Cardiac muscle cell (in vitro differentiated cells and primary cell): ENCODE measurements at places on chromosomes 11 and 22.

DNA sequence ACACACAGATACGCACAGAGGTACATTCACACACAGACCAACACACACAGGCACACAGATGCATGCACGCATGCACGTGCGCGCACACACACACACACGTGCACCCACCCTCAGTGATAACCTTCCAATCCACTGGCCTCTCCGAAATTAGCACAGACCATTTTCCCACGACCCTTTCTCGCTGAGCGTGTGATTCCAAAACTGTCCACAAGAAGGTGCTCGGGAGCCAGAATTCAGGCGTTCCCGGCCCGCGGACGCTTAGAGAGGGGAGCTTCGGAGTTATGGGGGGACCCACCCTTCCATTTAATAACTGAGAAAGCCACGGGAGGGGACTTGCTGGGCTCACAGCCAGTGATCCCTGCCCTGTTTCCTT is 33.8 kb upstream of the SLC35C1 start:
- H3K27me3 ChIP-seq = peaks cover 30% of the 10 kb centered on the region
- H3K36me3 ChIP-seq = no peaks in the 10 kb centered on the region
- H3K4me3 ChIP-seq = peak overlapping the region; percentile 35
- no peak overlapping the region for H3K27ac ChIP-seq
- no peaks in the 10 kb centered on the region for H3K4me1 ChIP-seq

DNA sequence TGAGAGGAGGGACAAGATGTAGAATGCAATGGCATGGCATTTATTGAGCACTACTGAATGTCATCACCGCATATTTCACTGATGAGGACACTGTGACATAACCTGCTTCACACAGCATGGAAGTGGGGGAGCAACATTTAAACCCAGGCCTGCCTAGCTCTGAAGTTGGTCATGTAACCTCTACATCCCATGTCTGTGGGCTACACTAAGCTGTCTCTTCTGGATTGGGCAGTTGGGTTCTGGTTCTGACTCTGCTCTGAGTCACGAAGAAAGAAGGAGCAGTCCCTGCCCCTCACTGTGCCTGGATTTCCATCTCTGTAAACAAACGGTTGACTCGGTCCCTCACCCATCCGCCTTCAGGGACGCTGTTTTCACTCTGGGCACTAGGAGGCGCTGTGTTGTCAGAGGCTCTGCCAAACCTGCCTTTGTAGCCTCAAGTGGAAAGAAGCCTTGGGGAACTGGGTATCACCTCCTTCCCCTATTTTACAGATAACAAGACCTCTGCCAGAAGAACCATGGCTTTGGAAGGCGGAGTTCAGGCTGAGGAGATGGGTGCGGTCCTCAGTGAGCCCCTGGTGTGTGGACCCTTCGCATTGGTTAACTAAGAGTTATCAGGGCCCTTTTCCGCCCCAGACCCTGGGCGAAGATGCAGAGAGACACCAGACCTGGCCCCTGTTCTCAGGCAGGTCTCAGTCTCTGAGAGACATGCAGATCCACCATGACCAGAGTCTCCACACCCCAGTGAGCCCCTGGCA is 12.7 kb upstream of the ARHGEF17 start:
- H3K4me1 ChIP-seq = no peaks in the 10 kb centered on the region
- H3K27me3 ChIP-seq = peaks cover 4% of the 10 kb centered on the region
- no peaks in the 10 kb centered on the region for H3K36me3 ChIP-seq
- no peak overlapping the region for H3K27ac ChIP-seq

DNA sequence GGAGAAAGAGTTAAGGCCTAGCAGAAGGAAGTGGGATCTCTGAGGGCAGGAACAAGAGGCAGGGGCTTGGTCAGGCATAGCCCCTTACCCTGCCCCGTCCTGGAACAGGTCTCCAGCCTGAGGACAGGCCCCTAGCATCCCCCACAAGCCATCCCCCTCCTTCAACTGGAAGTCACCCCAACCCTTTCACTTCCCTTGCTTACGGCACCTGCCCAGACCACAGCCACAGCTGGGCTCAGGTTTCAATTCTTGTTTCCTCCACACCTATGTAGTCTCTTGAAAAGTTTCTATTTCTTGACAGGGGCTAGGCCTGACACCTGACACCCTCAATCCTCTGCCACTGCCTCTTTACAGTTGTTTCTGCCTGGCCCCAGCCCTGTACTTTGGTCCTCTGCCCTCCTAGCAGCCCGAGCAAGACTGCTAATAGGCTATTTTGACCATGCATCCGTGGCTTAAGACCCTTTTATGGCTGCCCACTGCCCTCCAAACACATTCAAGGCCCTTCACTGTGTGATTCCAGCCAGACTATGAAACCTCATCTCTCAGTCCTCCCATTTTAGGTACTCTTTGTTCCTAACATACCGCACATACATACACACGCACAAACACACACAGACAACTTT is 10.9 kb upstream of the FCHSD2 start:
- no peaks in the 10 kb centered on the region for H3K27me3 ChIP-seq
- DNase-seq = peak; percentile 59
- no peak overlapping the region for H3K4me3 ChIP-seq
- H3K4me1 ChIP-seq = peaks cover 33% of the 10 kb centered on the region
- no peaks in the 10 kb centered on the region for H3K36me3 ChIP-seq
- peak overlapping the region; percentile 79 for H3K27ac ChIP-seq

DNA sequence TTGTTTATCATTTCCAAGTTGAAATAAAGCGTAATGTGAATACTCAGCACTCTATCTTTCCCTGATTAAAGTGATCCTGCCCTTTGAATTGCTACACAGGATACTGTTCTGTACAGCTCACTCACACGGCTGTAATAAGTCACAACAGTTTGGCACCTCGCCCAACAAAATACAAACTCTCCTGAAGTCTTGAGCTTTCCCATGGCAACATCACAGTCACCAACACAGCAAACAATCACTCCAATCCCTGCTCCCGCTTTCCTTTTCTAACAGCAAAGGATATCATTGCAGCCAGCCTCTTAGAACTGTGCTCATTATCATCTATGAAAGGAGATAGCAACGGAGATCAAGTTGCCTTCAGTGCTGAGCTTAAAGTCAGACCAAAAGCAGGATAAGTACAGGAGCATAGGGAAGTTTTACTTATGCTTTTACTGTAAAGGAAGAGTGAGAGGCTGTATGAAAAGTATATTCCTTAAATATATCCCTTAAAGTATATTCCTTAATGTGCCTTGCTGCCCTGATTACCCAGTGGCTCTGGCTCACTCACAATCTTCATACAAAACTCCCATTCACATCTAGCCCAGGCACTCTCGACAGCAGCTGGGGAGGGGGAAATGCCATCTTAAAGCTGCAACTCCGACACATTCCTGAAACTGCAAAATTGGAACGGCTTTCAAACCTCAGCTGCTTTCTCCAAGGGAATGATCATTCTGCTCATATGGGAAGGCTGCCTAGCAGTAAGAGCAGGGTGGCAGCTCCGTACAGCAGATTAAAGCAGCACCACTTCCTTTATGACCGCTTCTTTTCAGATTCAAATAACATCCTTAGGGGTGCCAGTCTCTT is 35.8 kb downstream of the MAML2 start:
- H3K27ac ChIP-seq = peak overlapping the region; percentile 98
- no peaks in the 10 kb centered on the region for H3K36me3 ChIP-seq
- DNase-seq = peak; percentile 99

DNA sequence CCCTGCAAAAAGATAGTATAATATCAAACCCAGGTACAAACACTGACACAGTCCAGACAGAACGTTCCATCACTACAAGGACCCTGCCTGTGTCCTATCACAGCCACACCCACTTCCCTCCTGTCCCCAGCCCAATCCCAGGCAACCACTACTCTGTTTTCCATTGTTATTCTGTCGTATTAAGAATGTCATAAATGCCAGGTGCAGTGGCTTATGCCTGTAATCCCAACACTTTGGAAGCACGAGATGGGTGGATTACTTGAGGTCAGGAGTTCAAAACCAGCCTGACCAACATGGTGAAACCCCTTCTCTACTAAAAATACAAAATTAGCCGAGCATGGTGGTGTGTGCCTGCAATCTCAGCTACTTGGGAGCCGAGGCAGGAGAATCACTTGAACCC is 89.0 kb downstream of the TRMU start:
- H3K4me1 ChIP-seq = no peaks in the 10 kb centered on the region
- H3K36me3 ChIP-seq = no peaks in the 10 kb centered on the region
- no peak overlapping the region for H3K4me3 ChIP-seq
- no peak overlapping the region for H3K27ac ChIP-seq

DNA sequence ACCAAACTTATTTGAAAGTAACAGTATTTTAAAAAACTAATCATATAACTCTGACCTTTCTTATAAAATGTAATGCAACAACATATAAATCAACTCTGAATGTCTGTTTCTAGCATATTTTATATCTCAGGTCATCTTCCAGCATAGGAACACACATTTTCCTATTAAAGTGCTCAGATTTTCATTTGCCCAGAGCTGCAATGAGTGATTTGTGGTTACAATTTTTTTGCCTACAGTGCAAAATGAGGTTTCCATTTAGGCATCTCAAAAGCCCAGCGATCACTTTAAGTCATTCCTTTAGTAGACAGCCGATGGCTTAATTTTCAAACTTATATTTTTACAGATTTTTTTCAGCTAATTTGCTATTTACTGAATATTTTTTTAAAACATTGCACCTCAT is 1.0 kb downstream of the LYVE1 start:
- no peak overlapping the region for H3K27ac ChIP-seq
- peaks cover 3% of the 10 kb centered on the region for H3K4me1 ChIP-seq
- H3K36me3 ChIP-seq = no peaks in the 10 kb centered on the region
- no peak for DNase-seq

DNA sequence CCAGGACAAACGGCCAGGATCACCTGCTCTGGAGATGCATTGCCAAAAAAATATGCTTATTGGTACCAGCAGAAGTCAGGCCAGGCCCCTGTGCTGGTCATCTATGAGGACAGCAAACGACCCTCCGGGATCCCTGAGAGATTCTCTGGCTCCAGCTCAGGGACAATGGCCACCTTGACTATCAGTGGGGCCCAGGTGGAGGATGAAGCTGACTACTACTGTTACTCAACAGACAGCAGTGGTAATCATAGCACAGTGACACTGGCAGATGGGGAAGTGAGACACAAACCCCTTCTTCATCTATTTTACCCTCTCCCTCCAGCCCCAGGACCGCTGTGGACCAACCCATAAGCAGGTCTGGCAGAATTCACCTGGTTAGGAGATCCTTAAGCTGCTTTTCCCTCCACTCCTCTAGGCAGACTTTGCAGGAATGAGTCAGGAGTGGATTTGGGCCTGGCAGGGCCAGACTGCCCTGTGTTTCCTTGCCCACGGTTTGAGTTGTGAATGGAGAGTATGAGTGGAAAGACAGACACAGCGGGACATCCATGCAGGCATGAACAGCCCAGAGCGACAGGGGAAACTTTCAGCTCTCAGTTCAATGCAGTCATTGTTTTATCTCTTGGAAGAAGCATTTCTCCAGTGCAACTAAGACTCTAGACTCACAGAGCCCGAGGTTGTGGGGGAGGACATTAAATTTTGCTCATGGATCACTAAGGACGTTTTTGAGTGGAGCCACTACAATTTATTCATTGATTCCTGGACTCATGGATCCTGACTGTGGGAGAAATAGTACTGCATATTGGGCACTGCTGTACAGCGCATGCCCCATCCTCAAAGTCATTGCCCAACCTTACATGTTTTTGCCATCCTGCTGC is 75.3 kb upstream of the IGLL5 start:
- no peaks in the 10 kb centered on the region for H3K27me3 ChIP-seq
- DNase-seq = no peak
- H3K27ac ChIP-seq = no peak overlapping the region
- H3K4me1 ChIP-seq = no peaks in the 10 kb centered on the region
- no peaks in the 10 kb centered on the region for H3K36me3 ChIP-seq
